ENCODE measurements at places on chromosomes 12 and 14. TPM values are rescaled to one million over a fixed set of nuclear protein-coding genes. Genes with fewer than 3 reads are reported as not detected.
A peak's percentile ranks its signal among the peaks of the same experiment; 100 is the strongest.

DNA sequence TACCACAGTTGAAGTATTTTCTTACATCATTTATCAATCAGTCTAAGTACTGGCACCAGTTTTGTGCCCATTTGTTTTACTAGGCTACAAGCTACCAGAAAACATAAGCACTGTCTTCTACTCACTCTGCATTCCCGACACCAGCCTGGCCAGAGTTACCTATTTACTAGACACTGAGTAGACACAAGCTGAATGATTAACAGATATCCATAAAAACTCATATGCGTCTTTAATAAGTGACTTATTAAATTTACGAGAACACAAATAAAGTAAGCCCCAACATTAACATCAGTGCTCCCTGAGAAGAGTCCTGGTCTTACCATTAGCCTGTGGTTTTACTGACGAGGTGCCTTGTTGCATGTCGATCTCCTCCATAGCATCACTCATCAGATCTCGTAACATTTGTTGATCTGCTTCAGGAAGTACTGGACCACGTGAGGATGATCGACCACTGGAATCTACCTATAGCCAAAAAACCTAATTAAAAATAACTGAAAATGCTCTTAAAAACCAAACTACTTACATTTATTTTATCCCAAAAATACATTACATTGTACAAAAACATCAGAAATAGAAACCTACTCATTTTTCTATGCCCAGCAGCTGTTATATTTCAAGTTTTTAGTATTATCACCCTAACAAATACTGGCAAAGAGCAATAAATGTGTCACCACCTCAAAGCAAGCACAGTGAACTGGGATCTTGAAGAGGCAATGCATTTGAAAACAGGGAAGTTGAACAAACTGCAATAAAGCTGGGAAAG lies 53.3 kb downstream of the BDKRB1 start:
- DNase-seq = no peak

The ACSS3 gene
- 14.9 TPM for total RNA-seq

The RILPL2 gene
- total RNA-seq = 0.73 TPM

GRCh38 chr12:101498252-101498651 lies 23.1 kb downstream of the SPIC start:
- no peak for DNase-seq

The RFLNA gene
- 8.5 TPM for total RNA-seq

The MGAT4C gene
- total RNA-seq = 38.7 TPM

DNA sequence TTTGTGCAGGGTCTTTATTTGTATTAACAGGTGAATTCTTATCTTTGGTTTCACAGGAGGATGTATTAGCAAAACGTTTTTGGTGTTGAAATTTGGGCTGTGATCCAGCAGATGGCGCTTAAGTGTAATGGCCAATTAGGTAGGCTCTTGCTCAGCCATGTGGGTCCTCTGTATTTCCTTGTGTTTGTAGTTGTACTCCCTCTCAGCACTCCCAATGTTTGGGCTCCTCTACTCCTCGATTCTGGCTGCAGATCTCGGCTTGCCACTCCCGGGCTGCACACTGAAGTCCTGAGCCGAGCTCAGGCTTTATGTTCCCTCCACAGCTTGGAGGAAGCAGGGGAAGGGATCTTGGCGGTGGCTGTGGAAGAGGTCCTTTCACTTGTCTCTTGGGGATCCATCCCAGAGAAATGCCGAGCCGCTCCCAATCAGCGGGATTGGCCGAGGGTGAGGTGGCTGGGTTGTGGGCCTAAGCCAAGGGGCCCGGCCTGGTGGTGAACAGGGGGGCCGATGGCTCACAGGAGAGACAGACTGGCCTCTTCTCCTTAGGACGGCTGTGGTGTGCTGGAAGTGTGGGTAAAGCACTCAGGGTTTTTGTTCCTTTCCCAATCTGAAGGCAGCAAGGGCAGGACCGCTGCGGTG lies 133.7 kb downstream of the AEBP2 start:
- DNase-seq = no peak

DNA sequence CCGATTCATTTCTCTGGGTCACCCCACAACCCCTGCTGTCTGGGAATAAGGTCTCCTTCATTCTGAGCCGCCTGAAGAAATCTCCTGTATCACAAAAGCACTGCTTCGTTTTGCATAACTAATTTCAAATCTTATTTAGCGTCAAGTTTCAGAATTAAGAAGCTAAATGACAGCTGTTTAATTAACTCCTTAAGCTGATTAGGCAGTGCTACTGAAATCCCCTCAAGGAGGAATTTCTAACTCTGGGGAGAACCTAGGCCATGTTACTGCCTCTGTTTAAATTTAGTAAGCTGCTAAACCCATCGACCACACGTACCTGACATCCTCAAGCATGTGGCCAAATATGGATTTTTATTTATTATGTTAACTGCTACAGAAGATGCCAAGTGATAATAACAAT lies 373.6 kb downstream of the GLT1D1 start:
- DNase-seq = no peak

DNA sequence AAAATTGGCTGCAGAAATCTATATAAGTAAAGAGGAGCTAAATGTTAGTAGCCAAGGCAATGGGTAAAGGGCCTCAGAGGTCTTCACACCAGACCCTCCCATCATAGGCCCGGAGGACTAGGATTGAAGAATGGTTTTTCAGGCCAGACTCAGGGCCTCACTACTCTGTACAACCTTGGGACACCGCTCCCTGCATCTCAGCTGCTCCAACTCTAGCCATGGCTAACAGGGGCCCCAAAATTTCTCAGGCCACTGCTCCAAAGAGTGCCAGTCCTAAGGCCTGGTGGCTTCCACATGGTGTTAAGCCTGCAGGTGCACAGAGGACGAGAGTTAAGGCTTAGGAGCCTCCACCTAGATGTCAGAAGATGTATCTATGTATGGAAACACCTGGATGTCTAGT lies 155.5 kb upstream of the MGAT4C start:
- no peak for DNase-seq

The CIROP gene
- not detected for total RNA-seq

DNA sequence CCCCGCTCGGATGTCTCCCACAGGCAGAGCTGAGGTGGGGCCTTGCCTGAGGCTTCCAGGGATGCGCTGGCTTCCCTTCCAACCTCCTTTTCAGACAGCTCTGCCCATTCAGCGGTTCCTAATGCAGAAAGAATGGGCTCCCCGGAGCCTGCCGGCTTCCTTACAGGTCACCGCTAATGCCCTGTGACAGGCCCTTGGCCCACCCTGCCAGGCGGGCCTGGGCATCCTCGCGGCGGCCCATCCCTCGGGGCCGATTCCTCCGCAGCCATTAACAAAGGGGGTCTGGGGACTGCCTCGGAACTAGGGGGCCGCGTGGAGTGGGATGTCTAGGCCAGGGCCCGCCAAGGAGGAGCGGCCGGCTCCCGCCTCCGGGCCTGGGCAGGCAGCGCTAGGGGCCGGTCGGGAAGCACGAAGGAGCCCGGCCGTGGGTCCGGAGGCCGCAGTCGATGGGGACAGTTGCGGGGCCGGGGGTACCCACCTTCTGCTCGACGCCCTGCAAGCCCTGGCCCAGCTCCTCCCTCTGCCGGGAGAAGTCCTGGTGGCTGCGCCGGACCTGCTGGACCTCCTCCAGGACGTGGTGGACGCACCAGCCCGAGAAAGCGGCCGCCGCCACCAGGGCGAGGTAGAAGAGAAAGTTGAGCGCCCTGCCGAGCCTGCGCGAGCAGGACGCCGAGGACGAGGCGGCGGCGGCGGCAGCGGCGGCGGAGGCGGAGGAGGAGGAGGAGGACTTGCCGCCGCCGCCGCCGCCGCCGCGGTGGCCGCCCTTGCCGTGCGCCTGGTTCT lies 738 bp downstream of the CKAP4 start:
- peak; percentile 57 for DNase-seq
